CD4-positive, alpha-beta T cell treated with Interleukin-15 for 4 hours (primary cell): ENCODE measurements at places on chromosomes 12 and 14.

- no peak for DNase-seq
Observed at GRCh38 chr14:69573831-69574262, 824 bp downstream of the CCDC177 start.

DNA sequence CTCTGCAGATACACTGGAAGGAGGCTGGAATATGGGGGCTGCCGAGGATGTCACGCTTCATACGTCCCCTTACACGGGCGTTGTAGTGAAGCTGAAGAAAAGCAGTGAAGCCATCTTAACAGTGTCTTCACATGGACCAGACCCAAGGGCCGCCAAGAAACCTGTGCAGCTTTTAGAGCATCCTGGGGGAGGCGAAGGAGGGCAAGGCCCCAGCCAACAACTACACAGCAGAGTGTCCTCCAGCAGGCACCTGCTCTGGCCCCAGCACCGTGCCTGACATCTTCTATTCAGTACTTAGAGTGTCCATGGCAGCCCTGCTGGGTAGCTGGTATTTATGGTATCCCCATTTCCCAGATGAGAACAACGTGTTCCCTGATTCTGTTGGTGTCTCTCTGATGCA is 48.9 kb upstream of the RIN3 start:
- DNase-seq, result no peak

GRCh38 chr12:3662521-3662921 is 90.4 kb downstream of the CRACR2A start:
- DNase-seq, result no peak

GRCh38 chr14:68800390-68800789 is 7.5 kb upstream of the ZFP36L1 start:
- DNase-seq, result no peak

GRCh38 chr14:105012171-105012985 is 8.5 kb downstream of the CDCA4 start:
- DNase-seq, result no peak

GRCh38 chr12:17097674-17098073 is 491.7 kb upstream of the LMO3 start:
- no peak for DNase-seq

DNA sequence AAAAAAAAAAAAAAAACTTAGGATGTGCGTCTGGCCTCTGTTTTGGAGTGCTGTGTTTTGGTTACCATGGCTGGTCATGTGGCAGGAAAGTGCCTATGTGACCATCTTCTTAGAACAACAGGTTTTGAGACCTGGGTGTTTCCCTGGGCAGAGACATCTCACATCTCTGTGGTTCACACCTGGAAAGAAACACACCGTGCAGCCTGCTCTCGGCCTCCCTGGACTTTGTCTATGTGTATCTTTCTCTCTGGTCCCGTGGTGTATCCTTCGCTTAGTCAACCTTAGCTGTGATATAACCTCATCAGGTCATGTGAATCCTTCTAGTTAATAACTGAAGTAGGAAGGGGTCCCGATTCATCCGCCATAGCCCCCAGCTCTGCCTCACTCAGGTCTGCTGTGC is 22.6 kb downstream of the ACADS start:
- DNase-seq, result no peak

DNA sequence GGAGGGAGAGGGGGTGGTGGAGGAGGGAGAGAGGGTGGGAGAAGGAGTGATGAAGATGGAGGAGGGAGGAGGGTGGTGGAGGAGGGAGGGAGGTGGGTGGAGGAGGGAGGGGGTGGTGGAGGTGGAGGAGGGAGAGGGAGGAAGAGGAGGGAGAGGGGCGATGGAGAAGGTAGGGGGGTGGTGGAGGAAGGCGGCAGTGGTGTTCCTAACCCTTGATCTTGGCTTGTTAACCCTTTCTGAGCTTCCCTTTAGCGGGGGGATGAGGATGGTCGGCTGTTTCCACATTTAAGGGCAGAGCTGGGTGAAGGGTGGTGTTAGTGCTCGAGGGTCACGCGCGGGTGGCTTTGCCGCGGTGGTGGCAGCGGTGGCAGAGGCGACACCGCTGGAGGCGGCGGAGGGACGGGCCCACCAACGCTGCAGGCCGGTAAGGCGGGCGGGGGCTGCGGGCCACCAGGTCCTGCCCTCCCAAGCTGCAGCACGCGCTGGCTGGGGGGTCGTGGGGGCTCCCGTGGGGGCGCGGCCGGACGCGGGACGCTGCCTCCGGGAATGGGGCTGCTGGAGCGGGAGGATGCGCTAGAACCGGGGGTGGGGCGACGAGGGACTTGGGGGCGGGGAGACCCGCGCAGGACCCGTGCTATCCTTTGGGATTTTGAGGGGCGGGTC is 156.3 kb downstream of the PTPN11 start:
- no peak for DNase-seq

DNA sequence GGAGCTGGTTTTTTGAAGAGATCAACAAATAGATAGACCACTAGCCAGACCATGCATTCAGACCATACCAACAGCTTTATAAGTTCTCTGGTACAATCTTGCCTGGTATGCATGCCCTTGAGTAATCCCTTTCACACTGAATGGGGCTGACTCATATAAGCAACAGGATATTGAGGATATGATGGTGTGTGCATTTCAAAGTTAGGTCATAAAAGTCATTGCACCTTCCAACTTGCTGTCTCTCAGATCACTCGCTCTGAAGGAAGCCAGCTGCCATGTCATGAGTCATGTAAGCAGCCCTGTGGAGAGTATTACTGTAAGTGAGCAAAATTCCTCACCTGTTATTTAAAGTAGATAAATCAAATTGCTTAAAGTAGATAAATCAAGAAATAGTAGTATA is 45.0 kb upstream of the OR6J1 start:
- no peak for DNase-seq

DNA sequence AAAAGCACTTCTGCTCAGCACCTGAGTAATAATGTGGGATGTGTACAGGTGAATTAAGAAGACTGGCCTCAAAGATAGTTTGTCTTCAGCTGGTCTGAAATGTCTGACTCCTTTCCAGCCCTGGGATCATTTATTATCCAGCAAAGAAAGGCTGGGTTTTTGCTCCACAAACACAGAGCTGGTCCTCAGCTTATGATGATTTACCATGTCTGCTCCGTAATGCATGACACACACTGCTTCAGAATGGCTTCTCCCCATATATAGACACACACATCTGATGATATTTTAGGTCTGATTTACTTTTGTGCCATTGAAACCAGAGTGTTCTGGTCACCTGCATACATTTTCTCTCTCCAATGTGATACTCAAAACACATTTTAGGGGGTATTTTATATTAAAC is 225.0 kb downstream of the SLC25A21 start:
- no peak for DNase-seq

GRCh38 chr14:72590577-72590976 is 303.3 kb downstream of the DPF3 start:
- peak; percentile 21 for DNase-seq

DNA sequence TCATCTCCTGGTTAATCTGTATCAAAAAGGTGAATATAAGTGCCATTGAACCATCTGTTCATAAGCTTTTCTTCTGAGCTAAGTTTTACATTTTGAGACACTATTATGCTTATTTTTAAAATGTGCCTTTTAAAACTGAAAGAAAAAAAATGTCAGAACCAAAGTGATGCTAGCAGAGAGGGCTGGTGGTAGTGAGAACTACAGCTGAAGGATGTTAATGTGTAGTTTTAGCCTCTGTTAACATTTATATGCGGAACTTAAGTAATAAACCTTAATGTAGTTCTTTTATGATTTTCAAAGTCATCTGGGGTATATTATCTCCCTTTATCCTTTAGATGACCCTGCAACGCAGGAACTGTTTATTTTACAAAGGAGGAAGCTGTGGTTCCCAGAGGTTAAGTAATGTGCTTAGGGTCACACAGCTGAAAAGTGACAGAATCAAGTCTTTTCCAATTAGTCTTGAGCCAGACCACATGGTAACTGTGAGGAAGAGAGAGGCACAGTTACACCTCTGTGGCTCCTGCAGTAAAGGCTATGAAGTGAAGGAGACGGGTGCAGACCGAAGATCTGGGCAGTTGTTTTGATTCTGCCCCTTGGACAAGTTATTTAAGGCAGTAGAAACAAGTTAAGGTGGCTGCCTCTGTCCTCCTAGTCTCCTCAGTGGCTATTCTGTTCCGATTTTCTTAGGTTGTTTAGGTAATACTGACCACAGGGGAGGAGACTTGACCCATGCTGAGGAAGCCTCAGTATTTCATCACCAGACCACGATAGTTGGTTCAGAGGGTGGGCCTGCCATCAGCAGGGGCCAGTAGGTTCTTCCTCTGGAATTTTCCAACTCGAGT is 23.9 kb downstream of the GNG2 start:
- no peak for DNase-seq

GRCh38 chr12:120856980-120857379 is 47.2 kb downstream of the SPPL3 start:
- peak; percentile 22 for DNase-seq

DNA sequence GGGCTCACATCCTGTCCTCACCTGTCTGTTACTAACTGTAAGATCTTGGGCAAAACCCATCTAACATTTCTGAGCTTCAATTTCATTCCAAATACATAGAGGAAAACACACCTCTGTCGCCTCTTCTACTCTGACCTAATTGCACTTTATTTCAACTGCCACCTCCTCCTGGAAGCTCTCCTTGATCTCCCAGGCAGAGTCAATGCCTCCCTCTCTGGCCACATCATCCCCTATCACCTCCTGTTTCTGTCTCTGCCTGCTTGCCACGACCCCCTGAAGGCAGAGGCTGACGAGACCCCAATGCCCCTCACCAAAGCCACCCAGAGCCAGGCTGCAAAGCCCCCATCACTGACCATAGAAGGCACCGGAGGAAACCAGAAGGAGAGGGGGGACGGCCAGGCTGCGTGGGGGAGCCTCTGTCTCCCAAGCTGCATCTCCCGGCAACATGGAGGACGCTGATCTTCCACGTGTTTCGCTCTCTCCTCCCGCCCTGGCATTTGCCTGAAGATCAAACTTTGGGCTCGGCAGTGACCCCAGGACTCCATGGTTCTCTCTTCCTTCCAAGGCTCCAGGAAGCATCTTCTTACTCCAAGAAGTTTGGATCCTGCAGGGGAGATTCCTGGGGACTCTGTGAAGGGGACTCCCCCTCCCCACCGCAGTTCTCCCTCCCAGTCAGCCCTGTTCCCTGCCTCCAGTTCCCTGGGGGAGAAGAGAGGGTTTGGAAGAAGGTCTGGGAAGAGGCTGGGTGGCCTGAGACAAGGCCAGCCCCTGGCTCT is 50.1 kb upstream of the BCL11B start:
- no peak for DNase-seq
